ENCODE measurements at places on chromosomes 5 and 9.

DNA sequence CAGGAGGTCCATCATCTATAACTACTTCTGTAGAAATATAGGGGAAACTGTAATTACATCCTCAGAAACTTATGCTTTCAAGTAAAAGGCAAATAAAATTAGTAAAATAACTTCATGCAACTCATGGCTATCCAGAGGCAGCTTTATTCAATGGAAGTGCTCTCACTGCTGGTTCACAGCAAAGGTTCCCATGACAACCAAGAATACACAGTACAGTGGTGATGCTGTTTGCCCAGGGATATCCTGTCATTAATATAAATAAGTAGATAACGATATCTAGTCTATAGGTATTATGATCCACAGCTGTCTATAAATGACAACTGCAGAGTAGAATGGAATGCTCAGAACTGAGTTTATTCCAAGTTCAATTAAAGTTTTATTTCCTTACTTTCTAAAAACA lies 390.3 kb downstream of the PDE4D start:
- DNase-seq = no peak

- DNase-seq = peak; percentile 13
These were observed 262.9 kb upstream of the PTPRD start for GRCh38 chr9:10875752-10876151.

- DNase-seq = no peak
These were observed 146.4 kb upstream of the TNC start for GRCh38 chr9:115264313-115264712.

DNA sequence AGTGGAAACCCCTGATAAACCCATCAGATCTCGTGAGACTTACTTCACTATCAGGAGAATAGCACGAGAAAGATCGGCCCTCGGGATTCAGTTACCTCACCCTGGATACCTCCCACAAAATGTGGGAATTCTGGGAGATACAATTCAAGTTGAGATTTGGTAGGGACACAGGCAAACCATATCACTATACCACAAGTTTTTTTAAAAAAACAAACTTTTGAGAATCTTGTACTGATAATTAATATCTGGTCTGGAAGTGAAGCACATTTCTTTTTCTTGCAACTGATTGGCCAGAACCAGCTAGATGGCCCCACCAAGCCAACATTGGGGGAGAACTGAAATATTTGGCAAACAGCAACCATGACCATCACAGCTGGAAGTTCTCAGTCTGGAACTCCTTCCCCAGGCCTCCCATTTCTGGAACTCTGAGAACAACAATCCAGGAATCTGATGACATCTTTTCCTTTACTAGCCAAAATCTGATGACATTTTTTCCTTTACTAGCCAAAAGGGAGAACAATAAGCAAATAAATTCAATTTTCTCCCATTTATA lies 51.8 kb upstream of the CDKN2B start:
- DNase-seq = no peak

DNA sequence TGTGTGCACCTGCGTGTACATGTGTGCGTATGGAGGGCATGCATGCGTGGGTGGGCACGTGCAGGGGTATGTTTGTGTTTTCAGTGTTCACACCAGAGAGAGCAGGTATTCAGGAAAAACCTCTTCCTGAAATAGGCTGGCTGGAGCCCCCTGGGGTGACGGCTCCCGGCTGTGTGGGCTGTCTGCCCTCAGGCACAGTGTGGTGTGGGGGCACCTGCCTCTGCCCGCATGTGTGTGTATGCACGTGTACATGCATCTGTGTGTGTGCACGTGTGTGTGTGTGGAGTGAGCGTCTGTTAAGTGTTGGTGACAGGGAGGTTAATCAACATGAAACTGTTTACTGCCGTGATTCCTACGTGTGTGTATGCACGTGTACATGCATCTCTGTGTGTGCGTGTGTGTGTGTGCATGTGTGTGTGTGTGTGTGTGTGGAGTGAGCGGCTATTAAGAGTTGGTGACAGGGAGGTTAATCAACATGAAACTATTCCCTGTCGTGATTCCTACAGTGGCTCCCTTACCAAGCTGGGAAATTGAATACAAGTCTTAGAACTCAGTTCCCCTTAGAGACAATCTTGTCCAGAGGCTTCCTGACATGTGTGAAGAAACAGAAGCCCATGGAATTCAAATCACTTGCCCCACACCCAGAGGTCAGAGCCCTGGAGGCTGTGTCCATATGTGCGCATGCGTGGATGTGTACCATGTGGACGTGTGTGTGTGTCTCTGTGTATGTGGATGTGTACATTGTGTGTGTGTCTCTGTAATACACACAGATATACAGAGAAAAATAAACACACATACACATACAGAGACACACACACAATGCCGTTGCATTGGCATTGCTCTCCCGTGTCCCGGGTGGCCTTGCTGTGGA lies 372.4 kb upstream of the IRX4 start:
- no peak for DNase-seq

- DNase-seq = no peak
These were observed 57.8 kb downstream of the AUH start for GRCh38 chr9:91303741-91304415.

DNA sequence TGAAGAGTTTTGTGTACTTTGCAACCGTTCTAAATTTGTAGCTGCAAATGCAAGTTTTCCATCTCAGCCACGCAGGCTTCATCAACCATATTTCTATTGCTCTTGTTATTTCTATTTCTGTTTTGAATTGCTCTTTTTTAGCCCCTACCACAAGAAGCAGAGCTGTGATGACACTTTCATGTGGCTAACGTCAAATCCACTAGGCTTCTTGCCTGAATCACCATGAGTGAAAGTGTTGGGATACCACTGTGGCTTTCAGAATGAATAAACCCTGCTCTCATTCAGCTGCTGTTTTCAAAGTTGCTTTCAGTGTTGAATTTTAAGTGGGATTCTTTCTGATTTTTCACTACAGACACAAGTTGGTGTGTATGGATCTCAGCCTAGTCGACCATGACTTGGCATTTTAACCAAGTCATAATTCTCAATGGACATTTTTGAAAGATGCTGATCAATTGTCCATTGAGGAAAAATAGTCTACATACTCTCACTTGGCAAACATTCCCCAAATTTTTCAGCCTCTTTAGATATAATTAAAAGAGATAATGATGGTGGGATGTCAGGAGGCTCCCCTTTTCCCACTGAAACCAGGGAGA lies 41.0 kb upstream of the MTAP start:
- DNase-seq = no peak

GRCh38 chr9:89743573-89744254 lies 138.9 kb downstream of the GADD45G start:
- no peak for DNase-seq

DNA sequence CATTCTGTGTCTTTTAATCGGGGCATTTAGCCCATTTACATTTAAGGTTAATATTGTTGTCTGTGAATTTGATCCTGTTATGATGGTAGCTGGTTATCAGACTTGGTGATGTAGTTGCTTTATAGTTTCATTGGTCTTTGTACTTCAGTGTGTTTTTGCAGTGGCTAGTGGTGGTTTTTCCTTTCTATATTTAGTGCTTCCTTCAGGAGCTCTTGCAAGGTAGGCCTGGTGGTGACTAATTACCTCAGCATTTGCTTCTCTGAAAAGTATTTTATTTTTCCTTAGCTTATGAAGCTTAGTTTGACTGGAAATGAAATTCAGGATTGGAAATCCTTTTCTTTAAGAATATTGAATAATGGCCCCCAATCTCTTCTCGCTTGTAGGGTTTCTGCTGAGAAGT lies 156.9 kb downstream of the CNTLN start:
- no peak for DNase-seq

DNA sequence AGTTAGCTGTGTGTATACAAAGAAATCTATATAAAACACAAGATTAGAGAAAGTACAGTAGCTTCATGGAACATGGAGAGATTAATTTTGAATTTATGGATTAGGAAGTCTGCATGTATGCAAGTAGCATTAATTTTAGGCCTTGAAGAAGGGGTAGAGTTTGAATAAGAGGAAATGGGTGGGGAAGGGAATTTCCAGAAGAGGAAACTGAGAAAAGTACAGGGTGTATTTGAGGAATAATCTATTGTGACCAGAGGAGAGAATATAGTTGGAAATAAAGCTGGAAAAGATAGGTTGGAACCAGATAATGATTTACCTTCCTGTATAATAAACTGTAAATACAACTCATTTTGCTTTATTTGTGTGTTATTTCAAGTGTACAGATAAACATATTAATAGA lies 53.6 kb downstream of the CWC27 start:
- no peak for DNase-seq

- DNase-seq = no peak
These were observed 48.4 kb downstream of the EXOSC2 start for GRCh38 chr9:130741831-130742449.

DNA sequence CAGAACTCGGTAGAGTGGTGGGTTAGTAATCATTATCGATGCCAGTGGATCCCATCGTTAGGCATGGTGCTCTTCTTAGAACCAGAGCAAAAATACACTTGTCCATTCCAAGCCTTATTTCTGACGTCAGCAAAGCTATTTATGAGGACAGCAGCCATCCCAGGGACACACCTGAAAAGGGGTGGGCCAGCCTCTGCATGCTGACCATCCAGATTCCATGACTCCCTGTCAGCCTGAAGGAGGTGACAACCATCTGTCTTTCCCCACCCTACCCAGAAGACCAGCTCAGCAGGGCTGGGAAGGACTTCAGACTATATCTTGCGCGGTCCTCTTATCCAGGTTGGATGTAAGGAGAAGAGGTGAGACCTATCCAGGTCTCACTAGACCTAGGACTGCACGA lies 5.7 kb upstream of the NIPAL4 start:
- no peak for DNase-seq

GRCh38 chr9:10612641-10613398 lies at the start of gene PTPRD:
Gene PTPRD (minus strand): TSS chr9:10613002.
- peak; percentile 78 for DNase-seq

DNA sequence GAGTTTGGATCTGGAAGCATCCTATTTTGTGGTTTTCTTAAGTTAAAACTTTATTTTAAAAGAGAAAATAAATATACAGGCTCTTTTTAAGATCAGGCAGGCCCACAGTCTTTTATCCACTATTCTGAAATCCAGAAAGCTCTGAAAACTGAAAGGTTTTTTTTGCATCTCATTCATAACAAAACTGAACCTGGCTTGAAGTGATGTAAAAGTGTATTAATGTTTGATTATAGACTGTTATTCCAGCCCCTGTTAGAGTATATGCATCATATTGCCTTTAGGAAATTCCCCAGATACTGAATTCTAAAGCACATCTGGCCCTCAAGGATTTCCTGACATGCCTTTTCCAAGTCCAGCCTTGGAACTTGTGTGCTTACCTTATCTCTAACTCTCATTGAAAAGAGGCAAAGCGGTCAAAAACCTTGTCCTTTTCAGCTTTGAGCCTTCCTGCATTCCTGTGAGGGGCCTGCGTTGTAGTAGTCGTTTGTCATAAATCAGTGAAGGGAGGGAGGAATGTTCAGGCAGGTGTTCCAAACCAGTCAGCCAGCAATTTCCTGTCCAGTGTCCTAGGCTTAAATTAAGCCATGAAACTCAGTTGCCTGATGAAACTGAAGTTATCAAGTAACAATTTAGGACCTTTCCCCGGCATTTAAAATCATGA lies 110.4 kb downstream of the TLE4 start:
- no peak for DNase-seq

GRCh38 chr9:105244734-105245028 lies 230 bp downstream of the SLC44A1 start:
- DNase-seq = peak; percentile 48

DNA sequence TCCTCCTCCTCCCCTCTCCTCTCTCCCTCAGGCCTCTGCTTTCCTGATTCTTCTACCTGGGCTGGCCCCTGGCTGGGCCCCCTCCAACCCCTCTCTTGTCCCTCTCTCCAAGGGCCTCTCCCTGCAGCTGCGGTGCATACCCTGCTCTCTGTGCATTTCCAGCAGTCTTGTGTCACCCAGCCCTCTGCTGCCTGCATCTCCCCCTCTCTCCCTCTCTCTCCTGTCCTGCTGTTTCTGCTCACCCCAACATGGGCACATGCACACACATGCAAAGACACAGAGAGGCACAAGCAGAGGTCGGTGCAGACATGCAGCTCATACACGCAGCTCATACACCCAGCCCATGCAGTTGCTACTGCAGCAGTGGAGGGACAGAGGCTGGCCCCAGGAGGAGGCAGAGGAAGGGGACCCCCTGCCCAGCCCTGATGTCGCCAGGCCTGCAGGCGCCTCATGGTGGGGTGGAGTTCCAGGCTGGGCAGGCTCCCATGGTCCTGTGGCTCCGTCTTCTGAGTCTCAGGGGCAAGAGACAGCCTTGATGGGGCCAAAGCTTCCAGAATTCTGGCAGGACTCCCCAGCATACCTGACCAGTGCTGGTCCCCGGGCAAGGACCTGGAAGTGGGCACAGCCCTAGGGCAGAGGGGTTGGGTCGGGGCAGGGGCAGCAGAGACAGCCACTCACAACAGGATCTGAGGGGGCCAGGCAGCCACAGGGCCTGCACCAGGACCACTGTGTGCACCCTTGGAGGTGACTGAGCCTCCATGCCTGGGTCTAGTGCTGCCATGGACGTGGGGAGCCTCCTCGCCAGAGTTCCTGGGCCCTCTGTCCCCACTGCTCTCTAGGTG lies 216.9 kb downstream of the C9orf50 start:
- no peak for DNase-seq

DNA sequence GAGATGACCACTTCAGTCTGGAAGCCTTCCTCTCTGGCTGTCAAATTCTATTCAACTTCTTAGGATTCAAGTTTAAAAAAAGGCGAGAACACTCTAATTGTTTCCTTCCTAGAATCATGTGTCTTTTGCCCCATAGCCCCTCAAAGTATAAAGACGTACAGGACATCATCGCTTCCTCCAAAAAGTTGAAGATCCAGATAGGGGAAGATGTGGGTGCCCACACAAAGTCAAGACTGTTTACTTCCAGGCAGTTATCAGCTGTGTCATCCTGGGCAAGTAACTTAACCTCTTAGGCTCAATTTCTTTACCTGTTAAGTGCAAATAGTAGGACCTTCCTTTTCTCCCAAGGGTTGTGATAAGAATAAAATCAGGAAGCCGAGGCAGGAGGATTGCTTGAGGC lies 40.1 kb downstream of the PPARGC1B start:
- no peak for DNase-seq

GRCh38 chr5:133523013-133523658 lies 89.2 kb downstream of the FSTL4 start:
- no peak for DNase-seq

GRCh38 chr5:179907556-179908324 lies at the start of gene TBC1D9B:
Gene TBC1D9B (minus strand): TSS chr5:179907897. CDS start chr5:179907821, 76 bp downstream.
- no peak for DNase-seq

DNA sequence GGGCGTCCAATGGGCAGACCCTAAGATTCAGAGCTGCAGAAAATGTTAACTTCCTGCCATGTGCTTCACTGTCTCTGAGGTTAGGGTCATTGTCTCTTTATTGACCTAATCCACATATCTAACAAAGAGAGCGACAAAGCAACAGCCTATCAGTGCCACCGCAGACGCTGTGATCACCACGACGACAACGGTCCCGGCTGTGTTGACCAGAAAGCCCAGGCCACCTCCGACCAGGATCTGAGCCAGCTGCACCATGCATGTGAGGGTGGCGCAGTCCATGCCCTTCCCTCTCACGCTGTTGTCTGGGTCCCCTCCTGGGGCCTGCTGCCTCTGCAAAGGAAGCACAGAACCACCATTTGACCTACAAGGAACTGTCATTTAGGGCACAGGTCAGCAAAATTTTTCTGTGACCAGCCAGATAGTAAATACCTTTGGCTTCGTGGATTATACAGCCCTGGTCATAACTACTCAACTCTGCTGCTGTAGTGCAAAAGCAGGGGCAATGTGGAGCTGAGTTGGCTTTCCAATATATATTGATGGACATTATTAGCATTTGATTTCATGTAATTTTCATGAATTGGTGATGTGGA lies 8.5 kb downstream of the RXFP3 start:
- DNase-seq = no peak

GRCh38 chr5:57499262-57500050 lies 16.8 kb upstream of the ACTBL2 start:
- peak; percentile 28 for DNase-seq

Measured in NCI-H446 (cell line).